Activated CD4-positive, alpha-beta T cell treated with anti-CD3 and anti-CD28 coated beads for 48 hours (primary cell): ENCODE measurements at places on chromosomes 6 and 20.

- DNase-seq = no peak
Measured at GRCh38 chr20:16944745-16945144, 196.6 kb downstream of the OTOR start.

DNA sequence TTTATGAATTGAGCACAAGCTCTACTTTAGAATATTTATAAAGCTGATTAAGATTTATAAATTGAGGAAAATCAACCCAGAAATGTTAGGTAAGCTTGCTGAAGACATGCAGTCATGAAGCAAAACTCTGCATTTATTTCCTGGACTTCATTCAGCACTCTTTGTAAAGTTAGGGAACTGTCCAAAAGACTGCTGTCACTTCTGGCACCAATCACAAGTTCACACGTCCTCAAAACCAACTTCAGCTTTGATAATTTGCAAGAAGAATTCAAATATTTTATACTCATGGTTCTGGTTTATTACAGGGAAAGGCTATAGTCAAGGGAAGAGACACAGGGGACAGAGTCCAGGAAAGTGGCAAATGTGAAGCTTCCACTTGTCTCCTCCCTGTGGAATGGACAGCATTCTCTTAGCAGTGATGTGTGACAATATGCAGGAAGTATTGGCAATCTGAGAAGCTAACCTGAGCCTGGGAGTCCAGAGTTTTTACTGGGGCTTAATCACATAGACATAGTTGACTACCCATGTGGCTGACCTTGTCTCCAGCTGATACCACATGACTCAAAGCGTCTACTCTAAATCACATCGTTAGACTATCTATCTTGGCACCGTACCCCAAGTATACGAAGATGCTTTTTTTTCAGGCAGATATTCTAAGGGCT is 85.4 kb downstream of the PPP1R14C start:
- no peak for DNase-seq

DNA sequence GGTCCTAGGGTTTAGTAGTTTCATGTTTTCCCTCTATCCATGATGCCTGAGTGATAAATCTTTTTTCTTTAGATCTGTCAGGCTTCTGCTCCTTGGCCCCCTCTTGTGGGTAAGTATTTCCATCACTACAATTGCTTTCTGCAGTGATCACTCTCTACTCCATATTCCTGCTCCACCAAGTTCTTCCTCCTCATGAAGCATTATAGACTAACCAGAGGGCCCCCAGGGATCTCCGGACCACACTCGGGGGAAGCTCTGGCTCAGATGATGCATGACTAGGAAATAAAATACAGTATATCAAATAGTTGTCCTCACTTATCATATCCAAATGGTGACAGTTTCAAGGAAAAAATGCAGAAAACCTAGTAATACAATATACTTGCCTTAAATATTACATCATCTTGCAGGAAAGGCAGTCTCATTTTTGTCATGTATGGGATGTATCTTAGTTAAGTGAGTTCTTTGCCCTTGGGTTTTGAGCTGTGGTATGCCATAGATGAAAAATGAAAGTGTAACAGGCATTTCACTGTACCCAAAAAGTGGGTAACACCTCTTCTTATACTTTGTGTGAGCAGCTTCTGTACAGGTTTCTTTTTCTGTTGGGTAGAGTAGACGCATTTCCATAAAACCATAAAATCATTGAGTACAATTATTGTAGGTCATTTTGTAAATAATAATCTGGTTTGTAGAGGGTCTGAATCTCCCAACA is 200.9 kb upstream of the EYA4 start:
- DNase-seq = no peak

- DNase-seq = no peak
Measured at GRCh38 chr6:107603006-107603370, 113.1 kb downstream of the SOBP start.

GRCh38 chr6:21840428-21840827 is 246.9 kb downstream of the SOX4 start:
- DNase-seq = no peak

- no peak for DNase-seq
Measured at GRCh38 chr6:80223743-80224212, 117.3 kb downstream of the BCKDHB start.

DNA sequence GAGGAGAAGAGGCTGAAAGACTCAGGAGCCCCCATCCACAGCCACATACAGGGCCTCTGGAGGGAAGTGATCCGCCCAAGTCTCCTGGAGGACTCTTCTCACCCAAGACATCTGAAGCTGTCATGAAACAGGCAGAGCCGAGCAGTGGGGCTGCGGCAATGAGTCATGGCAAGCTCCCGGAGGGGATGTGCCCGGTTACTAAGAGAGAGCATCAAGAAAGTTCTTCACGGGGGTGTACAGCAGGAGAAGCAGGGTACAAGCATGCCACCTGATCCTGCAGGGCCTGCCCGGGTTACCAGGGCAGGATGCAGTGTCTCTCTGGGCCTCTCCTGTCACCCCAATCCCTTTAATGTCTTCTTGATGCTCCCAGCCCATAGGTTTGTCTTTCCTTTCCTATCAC is 21.1 kb downstream of the TRIM26 start:
- no peak for DNase-seq

GRCh38 chr6:10418361-10418861 is 3.5 kb upstream of the TFAP2A start:
- no peak for DNase-seq

- DNase-seq = peak; percentile 68
Measured at GRCh38 chr20:43404878-43405277, 52.8 kb upstream of the SRSF6 start.

GRCh38 chr6:35140639-35141006 is 516 bp downstream of the TCP11 start:
- no peak for DNase-seq

- DNase-seq = peak; percentile 70
Measured at GRCh38 chr20:6122873-6123648, at the start of gene FERMT1. FERMT1 (minus strand) TSS chr20:6123030; CDS start chr20:6119554, 3,476 bp downstream.

GRCh38 chr6:162373868-162374267 is 353.7 kb downstream of the PRKN start:
- DNase-seq = no peak
